NCI-H524 (cell line): ENCODE measurements at places on chromosomes 13 and 19.

DNA sequence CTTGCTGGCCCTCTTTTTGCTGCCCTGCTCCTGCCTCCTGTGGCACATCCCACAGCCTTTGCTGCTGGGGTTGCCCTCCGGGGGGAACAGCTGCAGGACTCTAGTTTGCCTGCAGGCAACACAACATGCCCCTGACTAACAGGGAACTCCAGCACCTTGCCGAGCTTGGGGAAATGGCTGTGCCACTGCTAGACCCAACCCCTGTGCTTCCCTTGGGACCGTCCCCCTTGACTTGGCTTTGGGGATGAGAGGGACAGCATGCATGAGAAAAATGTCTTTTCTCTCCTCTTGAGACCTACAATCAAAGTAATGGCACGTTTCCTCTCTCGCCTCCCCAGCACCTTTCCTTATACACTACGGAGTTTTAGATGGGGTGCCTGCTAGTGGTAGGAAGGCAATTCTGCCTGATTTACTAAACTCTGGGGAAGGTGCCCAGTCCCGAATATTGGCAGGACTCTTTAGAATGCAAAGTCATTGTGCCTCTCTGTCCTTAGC is 12.4 kb upstream of the VWA8 start:
- DNase-seq = no peak

DNA sequence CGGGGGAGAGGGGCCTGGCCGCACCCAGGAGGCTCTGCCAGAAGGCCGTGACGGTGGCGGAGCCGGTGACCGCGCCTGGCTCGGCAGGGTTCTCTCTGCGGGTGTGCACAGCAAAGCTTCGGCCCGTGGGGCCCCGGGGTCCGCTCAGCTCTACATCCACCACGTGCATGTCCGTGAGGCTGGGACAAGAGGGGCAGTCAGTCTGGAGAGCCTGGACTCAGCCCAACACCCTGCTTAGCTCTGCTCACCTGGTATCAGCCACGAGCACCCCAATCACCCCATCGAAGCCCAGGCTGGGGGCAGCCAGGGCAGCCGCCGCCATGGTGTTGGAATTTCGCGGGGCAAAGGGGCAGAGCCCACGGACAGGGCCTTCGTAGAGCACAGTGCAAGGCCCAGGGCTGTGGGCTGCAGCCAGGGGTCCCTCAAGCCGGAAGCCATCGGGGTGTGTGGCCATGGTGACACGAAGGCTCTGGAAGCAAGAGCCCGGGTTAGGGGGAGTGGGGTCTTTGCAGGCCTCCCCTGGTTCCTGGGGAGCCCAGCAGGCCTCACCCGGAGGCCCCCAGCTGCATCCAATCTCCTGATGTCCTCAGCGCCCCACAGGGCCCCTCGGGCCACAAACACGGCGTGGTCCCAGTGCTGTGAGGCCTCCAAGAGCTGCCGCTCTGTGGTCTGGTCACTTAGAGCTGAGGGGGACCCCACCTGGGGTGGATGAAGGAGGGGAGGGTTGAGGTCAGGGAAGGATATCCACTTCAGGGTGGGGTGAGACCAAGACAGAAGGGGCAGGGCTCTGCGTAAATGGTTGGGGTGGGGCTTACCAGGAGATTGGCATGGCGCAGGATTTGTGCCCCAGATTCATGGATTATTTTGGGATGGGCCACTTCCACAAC is 1.4 kb downstream of the ASPDH start:
- no peak for DNase-seq

- DNase-seq = no peak
Observed at GRCh38 chr19:17194608-17195007, 20.5 kb upstream of the USE1 start.

- DNase-seq = no peak
Observed at GRCh38 chr19:928471-929202, 2.8 kb downstream of the ARID3A start.

DNA sequence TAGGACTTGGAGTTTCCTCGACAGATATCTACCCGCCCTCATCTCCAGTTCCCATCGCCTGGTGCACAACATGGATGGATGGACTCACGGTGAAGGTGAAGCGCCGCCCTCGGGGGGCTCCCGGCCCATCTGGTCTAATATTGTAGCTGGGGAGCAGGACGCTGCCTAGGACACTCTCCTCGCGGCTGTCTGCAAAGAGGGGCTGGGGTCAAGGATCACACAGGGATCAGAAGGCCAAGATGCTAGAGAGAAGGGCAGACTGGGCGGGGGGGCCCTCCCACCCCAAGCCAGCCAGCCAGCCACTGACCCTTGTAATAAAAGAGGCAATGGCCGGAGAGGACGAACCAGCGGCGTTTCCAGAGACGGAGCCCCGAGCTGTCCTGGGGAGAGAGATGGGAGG is 7.1 kb downstream of the PLEKHA4 start:
- DNase-seq = no peak

- no peak for DNase-seq
Observed at GRCh38 chr13:46778890-46779289, 18.1 kb downstream of the ESD start.

DNA sequence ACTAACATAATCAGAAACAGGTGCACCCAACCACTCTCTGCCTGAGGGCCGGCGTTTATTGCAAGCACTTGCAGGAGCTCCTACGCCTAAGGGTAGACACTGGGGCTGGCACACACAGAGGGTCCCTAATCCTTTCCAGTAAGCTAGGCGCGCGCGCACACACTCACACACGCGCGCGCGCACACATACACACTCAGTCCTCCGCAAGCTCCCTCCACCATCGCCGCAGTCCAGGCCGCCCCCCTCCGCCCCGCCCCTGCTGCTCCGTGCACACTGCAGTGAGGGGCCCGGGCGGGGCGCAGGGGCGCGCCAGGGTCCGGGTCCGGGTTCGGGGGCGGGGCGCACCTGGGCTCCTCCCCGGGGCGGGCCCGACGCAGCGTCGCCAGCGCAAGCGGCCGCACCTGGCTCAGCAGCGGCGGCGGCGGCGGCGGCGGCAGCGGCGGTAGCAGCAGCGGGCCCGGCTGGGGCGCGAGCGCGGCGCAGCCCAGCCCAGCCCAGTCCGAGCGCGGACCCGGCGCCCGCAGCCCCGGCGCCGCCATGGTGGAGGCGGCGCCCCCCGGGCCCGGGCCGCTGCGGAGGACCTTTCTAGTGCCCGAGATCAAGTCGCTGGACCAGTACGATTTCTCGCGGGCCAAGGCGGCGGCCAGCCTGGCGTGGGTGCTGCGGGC is at the start of gene CAMSAP3:
CAMSAP3 (plus strand) TSS at position 398 of the 668 bp plus-strand sequence; CDS start at position 538, 140 bp downstream.
- peak; percentile 79 for DNase-seq

- DNase-seq = no peak
Observed at GRCh38 chr13:98761126-98761985, 8.9 kb upstream of the SLC15A1 start.

- no peak for DNase-seq
Observed at GRCh38 chr13:93690139-93690538, 463.5 kb downstream of the GPC6 start.
